ENCODE measurements at places on chromosomes 5 and 9.

DNA sequence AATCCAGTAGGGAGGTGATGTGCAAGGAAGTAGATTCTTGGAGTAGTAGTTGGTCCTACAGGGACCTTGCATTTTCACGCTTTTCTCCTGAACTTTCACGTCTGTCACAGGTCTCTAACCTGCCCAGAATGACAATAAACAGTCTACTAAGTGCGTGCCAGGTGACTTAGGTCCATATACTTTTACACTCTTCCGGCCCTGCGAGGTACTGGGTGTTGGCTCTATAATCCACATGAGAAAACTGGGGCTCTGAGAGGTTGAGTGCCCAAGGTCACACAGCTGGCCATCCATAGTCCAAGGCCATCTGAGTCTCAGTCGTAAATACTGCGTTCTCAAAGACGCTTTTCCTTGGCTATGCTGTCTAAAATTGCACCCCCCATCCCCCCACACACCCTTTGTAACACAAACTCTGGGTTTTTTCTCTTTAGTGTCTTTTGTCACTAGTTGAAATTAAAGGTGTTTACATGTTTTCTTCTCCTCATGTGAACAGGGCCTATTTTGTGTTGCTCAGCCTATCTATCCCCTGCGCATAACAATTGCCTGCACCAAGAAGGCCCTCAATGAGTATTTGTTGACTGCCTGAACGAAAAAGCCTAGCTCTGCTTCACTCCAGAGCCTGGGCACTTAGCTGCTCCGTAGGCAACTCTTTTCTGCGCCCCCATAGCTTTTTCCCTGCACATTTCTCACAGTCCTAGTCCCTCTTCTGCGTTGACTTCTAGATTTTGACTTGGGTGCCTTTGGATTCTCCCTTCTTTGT, 943 bp downstream of the SFXN1 start:
- DNase-seq, result no peak

DNA sequence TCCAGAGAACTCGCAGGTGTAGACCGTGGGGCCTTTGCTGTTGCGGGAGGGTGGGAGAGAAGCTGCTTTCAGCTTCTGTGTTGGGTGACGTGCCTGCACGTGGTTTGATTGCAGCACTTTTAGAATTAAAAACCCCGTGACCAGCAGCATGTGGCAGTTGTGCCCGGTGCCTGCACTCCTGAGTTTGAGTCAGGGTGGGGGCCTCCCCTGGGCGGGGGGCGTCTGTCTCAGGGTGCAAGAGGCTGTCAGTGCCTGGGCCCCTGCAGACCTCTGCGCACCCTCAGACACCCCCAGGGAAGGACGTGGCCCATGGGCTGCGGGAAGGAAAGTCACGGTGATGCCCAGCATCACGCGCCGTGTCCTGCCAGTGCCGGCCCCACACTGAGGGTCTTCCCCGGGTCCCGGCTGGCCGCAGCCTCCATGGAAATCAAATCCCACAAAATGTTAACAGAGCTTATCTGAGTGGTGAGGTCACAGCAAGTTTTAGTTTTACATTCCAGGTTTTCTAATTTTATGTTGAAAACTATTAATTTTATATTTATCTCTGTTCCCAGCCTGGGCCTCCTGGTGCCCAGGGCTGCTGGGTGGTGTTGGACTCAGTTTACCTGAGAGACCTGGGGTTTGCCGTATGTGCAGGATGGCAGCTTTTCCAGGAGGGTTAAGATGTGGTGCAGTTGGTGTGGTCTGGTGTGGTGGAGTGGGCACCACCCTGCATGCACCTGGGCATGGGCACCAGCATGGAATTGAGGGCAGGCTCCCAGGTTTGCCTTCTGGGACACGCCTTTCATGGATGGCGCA, 33.3 kb downstream of the AHRR start:
- DNase-seq, result no peak

GRCh38 chr9:70256123-70256551, 2.6 kb upstream of the SMC5 start:
- no peak for DNase-seq

DNA sequence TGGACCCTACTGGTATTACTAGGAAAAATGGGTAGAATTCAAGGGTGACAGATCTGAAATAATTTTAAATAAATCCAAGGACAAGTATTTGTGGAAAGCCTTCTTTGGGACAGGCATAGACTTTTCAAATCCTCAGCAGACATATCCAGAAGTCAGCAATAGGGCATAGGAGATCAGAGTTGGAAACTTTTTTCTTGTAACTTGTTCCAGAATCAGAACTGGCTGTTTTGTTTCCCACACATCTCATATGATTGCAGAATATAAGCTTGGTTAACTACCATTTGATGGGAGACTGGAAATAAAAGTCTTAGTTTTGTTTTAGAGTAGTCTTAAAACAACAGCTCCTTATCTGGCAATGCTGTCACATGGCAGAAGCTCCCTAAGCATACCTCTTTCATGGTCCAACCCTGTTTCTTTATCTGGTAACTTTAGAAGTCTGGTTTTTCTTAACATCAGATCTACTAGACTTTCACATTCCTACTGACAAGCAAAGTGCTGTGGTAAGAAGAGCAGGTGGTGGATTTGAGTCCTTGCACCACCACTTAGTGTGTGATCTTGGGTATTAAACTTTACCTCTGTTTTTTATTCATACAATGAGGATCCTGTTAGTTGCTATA, 25.1 kb downstream of the XRCC4 start:
- DNase-seq, result no peak

GRCh38 chr5:135502836-135503520, 32.8 kb downstream of the NEUROG1 start:
- DNase-seq, result no peak

- no peak for DNase-seq
Measured at GRCh38 chr5:129103397-129103796, 8.8 kb downstream of the ISOC1 start.

DNA sequence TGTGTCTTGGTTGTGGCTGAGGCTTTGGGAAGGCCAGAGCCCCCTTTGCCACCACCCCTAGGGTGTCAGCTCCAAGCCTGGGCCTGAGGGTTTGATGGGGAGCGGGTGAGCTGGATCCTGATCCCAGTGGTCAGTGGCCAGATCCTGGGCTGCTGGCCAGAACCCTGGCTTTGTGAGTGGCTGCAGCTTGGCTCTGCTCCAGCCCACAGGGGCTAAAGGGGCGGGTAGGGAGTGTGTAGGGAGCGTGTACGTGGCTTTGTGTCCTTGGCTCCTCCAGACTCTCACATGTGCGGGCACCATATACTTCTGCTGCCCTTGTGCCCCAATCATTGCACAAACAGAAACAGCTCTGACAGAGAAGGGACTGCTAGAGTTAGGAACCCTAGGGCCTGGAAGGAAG, 1.2 kb upstream of the IL11RA start:
- no peak for DNase-seq

DNA sequence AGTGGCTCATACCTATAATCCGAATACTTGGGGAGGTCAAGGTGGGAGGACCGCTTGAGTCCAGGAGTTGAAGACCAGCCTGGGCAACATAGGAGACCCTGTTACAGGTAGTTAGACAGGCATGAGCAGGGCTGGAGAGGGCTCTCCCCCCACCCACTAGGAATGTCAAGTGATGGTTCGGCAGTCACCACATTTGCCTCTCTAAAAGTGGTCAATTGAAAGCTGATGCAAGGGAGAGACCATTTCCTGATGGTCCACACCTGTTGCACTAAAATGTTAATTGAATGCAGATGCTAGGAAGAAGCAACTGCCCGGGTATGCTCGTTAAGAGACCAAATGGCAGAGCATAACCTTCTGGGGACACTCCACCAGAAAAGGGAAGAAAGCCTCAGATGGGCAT, 82.7 kb downstream of the SFXN1 start:
- no peak for DNase-seq

GRCh38 chr5:40507095-40507494, 172.6 kb upstream of the PTGER4 start:
- no peak for DNase-seq

DNA sequence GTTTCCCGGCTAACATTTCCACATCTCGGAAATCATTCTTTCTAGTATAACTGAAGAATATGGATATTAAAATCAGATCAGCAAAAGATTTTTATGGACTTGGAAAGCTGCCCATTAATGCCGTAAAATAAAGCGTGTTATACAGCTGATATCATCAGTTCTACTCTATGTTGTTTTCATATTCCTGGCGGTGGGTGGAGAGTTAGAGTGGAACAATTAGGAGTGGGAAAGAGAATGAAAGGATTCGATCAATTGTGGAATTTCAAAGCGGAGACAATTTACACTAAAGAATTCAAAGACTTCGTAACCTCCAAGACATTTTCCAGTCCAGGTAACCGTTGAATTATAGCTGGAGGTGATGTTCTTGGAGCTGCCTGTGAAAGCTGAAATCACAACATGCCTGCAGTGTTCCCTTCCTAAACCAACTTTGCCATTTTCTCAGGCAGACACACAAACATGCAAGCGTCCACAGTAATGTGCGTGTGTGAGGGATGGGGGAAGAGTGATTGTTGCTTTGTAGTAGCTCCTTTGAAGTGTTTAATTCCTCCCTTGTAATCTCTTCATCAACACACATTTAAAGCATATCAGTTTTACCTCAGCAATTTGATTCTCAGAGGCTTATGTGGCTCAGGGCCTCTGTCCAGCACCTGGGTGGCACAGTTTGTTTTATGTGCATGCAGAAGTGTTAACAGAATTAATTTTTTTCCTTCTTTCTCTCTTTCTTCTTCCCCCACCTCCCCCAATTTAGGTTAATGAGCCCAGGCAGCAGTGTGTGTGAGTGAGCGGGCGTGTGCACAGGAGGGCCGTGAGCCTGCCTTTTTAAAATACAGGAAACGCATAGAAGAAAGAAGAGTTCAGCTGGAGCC, 544.1 kb downstream of the RAB3C start:
- peak; percentile 65 for DNase-seq

GRCh38 chr5:161865510-161865909, 17.6 kb downstream of the GABRA1 start:
- no peak for DNase-seq

GRCh38 chr5:18491349-18491748, 857.1 kb downstream of the TAF11L14 start:
- no peak for DNase-seq

Data from spinal cord (tissue), 10 donors.